ENCODE measurements at places on chromosomes 16 and 17.

DNA sequence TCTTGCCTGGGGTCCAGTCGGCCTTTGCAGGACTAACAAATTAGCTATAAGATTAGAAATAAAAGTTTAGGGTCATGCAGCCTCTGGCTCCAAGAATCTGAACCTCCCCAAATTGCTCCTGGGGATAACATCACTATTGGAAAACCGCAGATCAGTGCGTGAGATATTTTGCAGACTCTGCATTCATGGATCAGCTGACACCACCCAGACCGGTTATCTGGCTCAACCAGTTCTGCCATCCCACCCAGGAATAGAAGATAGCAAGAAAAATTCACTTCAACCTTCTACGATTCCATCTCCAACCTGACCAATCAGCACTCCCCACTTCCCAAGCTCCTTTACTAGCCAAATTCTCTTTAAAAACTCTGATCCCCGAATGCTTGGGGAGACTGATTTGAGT, 4.3 kb upstream of the PGS1 start:
- DNase-seq: no peak

- no peak for DNase-seq
Measured at GRCh38 chr17:50144845-50145531, 5.5 kb downstream of the PPP1R9B start.

DNA sequence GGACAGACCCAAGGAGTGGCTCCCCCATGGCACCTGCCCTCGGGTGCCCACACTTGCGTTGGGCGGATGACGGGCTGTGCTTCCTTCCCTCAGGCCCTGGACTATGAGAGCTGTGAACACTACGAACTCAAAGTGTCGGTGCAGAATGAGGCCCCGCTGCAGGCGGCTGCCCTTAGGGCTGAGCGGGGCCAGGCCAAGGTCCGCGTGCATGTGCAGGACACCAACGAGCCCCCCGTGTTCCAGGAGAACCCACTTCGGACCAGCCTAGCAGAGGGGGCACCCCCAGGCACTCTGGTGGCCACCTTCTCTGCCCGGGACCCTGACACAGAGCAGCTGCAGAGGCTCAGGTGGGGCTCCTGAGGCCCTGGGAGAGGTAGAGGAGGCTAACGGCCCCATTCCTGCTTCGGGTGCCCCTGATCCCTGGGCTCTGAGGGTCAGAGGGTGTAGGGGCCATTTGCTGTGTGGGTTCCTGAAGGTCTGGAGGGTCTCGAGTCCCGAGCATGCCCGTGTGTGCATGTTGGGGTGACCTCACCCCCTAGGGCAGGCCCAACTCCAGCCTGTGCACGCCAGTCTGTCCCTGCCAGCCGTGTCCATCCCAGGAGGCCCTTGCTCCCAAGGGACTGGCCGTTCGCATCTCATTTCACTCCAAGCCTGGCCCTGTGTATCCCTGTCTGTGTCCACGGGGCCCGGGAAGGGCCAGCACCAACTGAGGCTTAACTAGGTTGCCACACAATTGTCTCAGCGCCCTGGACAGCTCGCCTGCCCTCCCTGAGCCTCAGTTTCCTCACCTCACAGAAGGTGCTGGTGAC, 10.0 kb downstream of the SLC22A31 start:
- no peak for DNase-seq

GRCh38 chr16:56872863-56873391, 7.9 kb downstream of the SLC12A3 start:
- no peak for DNase-seq

DNA sequence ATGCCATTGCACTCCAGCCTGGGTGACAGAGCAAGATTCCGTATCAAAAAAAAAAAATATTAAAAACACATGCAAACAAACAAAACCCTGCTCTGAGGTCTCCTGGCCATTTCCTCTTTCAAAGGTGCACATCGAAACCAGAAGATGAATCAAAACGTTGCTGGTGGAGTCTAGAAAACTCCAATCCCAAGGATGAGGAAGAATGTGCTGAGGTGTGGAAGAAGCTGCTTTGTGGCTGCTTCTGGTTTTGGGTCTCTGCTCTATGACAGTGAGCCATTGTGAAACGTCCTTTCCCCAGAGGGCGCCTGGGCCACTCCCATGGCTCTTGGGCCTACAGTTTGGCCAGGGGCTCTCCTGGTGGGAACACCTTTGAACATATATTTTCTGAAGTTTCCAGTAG, 112.6 kb downstream of the IRF8 start:
- DNase-seq: no peak

GRCh38 chr17:3983606-3984484, 19.6 kb upstream of the ATP2A3 start:
- DNase-seq: no peak

GRCh38 chr16:20410121-20410723, 888 bp downstream of the ACSM5 start:
- DNase-seq: no peak

- no peak for DNase-seq
Measured at GRCh38 chr17:29129731-29130130, 50.5 kb downstream of the MYO18A start.

GRCh38 chr17:33142705-33143299, 150.3 kb downstream of the ASIC2 start:
- no peak for DNase-seq

Data from activated T-cell treated with anti-CD3 and anti-CD28 coated beads for 4 hours (primary cell).